Type B pancreatic cell (in vitro differentiated cells): ENCODE measurements at places on chromosomes 1 and 21.

GRCh38 chr1:24980836-24981630 is 51.0 kb upstream of the RUNX3 start:
- no peak for DNase-seq

GRCh38 chr1:15598436-15598835 is 13.6 kb upstream of the AGMAT start:
- no peak for DNase-seq

DNA sequence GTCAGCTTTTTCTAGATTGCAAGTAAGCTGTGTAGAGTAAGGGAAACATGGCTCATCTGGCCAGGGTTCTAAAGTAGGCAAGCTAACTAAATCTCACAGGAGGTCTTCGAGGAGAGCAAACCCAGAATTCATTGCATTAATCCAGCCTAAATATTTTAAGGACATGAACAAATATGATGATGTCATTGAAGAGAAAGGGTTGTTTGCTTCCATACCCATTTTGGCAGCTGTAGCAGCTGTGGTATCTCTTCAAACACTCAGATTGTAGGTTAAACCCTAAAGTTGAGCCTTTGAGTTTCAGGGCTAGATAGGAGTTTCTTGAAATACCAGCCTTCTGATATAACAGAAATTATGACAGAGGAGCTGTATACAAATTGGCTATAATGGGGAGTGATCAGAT is 200.5 kb upstream of the C1orf105 start:
- DNase-seq, result no peak

DNA sequence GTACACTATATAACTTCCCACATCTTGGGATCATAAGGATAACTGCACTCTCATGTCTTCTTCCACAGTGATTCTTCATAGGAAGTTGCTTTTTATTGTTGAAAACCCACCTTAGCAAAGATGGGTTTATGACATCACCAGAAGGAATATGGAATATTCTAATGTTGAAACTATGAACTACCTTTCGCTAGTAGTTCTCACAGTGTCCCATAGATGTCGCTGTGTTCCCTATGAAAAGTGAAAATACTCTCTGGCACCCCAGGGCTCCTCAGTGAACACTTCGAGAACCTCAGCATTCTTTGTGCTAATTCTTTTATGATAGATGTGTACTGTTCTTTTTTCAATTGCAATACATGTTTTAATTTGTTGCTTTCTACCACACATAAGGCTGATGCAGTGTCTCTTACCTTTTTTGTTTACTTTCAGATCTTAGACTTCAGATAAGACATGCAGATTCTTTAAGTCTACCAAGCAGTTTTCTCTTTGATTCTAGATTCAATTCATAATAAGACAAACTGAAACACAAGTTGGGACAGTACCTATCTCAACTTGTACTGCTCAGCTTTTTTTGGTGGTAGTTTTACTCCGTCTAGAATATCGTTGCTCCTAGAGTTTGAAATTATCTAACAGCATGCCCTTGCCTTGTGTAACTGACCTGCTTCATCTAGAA is 90.8 kb downstream of the GTF2B start:
- no peak for DNase-seq

DNA sequence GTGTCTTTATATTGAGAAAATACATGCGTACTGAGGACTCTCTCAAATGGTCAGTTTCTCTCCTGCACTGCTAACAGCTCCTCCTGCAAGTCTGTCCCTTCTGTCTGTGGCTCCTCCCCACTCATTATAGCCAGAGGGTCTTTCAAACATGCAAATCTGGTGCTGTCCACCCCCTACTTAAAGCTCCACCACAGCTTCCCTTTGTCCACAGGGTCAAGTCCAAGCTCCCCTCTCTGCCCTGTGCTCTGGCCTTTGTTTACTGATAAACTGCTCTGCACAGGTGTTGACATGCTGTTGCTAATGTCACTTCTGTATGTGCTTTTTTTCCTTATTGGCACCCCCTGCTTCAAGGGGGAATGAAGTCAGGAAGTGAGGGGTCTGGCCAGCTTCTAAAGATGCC is 47.7 kb upstream of the GPR37L1 start:
- no peak for DNase-seq

DNA sequence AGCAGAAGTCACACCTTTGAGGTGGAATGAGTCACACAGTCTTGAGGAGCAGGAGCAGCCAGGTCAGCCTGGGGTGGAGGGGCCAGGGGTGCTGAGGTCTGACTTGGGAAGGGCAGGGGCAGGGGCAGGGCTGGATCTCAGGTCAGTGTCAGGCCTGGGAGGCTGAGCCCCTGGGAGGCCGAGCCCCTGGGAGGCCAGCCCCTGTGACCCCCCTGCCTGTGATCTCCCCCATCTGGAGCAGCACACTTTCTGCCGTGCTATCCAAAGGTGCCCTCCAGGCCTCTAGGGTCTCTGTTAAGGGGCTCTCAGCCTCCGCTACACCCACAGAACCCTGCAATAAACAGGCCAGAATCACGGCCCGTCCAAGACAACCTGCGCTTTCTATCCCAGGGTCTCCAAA is 36.9 kb upstream of the AJAP1 start:
- DNase-seq, result no peak

DNA sequence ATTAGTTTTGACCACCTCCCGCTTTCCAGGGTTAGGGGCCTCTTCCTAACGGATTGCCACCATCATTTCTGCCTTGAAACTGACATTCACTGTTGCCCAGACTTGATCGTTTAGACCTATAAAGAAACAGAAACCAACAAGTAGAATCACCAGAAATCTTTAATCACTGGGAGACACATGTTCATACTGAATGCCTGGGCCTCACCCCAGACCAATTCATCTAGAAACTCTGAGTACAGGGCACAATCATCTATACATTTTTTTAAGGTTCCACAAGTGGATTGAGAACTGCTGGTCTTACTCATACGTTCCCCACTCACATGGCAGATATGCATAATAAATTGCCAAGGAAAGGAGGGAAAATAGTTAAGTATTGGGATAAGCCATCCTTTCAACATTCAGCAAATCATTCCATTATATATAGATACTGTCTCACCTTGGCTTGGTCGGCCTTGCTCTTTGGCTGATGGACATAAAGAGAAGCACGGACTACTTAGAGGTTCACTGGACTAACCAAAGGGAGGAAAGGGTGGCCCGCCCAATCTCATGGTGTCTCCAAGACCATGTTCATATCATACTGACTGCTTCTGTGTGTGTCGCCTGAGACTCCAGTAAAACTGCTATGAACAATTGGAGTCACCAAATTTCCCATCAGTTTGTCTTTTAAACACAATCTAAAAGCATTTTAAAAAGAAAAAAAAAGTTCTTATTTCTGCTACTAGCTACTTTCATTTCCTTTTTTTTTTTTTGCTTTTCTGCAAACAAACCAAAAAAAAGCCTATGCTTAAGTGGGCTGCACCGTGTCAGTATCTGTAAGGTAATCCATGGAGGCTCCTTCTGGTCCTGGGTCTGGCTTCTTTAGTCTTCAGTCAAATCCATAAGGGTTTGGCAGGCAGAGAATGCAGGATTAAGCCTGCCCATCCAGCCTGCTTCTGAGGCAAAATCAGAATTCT is 9.4 kb upstream of the TARBP1 start:
- DNase-seq, result no peak
